CD4-positive, alpha-beta T cell treated with Interleukin-15 for 4 hours (primary cell): ENCODE measurements at places on chromosomes 11 and 22.

GRCh38 chr22:43860831-43861230 is 1.5 kb downstream of the SULT4A1 start:
- DNase-seq: no peak

- DNase-seq: no peak
These were observed 16.9 kb downstream of the CSF2RB start for GRCh38 chr22:36930041-36930935.

GRCh38 chr11:17169876-17170275 is 37.9 kb downstream of the PIK3C2A start:
- no peak for DNase-seq

DNA sequence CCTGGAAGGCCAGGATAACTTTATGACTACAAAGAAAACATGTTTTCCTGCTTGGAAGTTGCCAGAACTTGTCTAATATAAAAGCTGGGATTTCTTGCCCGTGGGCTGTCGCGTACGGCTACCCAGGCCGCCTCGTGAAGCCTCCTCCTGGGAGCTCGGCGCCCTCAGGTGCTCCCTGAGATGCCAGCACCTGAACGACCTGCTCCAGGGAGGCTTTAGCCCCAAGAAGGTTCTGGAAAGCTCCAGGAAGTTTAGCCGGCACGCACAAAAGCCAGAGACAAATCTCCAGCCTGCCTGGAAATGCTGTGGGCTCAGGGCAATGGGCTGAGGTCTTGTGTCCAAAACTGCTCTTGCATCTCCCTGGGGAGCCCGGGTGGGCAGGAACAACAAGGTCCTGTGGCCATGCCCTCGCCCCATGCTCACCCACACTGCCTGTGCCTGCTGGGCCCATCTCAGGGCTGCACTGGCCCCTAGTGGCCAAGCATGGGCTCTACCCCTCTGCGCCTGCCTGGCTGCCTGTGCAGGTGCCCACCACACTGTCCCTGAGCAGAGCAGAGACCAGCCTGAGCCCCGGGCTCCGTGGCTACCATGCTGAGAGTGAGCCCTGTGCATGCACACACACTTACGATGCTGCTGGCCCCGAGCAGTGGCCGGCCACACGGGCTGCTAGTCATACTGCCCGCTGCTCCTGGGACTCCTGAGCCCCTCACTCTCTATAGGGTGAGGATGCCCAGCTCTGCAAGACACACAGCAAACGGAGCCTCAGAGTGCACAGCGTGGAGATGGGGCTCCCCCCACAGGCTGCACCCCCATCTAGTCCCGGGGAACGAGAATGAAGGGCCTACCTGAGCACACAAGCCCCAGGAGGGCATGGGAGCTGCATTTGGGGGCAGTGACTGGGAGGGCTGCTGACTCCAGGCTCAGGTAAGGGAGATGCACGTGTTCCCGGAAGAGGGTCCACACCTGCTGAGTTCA is 4.9 kb upstream of the CELSR1 start:
- peak; percentile 71 for DNase-seq

GRCh38 chr22:20748082-20748481 is 25.8 kb upstream of the SERPIND1 start:
- no peak for DNase-seq

GRCh38 chr11:32148895-32149294 is 58.0 kb downstream of the RCN1 start:
- no peak for DNase-seq

DNA sequence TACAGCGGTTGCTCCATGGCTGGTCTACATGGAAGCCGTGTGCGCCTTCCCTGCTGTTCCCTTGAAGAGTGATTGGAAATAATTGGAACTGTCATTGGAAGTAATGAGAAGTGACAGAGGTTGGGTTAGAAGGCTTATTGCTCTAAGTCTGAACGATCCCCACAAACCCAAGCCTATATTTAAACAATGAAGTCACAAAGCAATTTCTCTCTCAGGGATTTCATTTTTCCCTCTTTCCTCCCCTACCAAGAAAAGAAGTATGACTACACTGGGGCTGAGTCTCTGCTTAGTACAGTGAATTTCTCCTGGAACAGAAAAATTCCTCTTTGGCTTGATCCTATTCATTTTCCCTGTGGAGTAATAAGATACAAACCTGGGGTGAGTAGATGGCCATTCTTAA is 7.8 kb downstream of the CLMP start:
- no peak for DNase-seq

- DNase-seq: no peak
These were observed 44.5 kb downstream of the RTN4R start for GRCh38 chr22:20223421-20224255.

- DNase-seq: no peak
These were observed 11.2 kb upstream of the DGKZ start for GRCh38 chr11:46335890-46336562.

GRCh38 chr11:50178737-50179136 is 146.1 kb downstream of the OR4C45 start:
- DNase-seq: no peak

DNA sequence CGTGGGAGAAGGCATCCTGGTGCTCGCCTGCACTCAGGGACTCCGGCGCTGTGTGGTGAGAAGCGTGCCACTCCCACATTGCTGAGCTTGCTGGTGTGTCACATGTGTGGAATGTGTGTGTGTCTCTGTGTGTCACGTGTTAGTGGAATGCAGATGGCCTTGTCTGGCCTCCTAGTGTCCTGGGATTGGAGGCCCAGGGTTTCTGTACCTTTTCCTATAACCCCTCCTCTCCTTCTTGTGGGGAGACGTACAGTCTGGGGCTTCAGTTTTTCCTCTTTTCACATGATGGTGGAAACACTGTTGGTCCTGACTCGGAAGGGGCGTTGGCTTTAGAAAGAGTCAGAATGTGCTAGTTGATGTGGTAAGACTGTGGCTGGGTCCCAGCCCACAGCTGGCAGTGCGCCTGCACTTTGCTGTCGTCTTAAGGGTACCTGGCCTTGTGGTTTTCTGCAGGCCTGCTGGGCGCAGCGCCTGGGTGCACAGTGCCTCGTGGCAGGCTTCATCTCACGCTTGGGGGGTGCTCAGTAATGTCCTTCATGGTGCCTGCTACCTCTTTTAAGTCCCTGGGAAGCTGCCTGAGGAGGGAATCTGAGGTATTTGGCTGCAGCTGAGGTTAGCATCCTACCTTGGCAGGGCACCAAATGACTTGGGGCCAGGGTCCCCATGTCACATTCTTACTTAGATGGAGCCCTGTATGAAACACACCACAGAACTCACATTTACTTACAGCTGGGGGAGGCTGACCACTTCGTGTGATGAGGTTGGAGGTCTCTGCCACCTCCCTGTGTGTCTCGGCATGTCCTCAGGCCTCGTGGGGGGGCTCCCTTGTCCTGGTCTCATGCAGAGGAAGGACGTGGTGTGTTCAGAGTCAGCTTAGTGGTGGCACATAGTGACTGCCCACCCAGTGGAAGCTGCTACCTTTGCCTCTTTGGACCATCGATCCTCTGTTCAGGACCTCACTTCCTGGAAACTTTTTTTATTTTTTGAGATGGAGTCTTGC is 61.9 kb downstream of the MED15 start:
- DNase-seq: peak; percentile 85

GRCh38 chr11:100712583-100712982 is 25.5 kb downstream of the ARHGAP42 start:
- DNase-seq: no peak

DNA sequence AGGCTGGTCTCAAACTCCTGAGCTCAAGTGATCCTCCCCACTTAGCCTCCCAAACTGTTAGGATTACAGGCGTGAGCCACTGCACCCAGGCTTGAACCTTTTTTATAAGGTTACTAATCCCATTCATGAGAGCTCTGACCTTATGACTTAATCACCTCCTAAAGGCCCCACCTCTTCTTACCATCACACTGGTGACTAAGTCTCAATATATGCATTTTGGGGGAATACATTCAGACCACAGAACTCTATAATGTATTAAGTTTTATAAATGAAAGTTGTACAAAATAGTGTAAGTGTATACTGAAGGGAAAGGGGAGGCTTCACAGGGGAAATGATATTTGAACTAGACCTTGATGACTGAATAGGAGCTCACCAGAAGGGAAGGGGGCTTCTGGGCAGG is 28.4 kb upstream of the RBFOX2 start:
- DNase-seq: no peak

DNA sequence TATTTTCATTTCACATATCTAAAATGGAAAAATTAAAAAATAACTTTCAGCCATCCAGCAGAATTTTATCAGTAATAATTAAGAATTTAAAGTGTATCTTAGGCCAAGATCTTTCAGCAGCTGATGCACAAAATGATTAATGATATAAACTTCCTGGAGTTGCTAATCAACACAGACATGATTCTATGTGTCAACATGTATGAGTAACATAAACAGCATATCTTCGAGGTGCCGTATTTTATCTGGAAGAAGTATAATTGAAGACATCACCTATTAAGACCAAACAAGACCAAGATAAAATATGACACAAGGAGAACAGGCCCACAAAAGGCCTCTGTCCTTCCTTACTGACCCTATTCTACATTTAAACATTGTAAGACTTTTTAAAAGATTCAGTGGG is 45.2 kb downstream of the SLC5A12 start:
- DNase-seq: no peak

DNA sequence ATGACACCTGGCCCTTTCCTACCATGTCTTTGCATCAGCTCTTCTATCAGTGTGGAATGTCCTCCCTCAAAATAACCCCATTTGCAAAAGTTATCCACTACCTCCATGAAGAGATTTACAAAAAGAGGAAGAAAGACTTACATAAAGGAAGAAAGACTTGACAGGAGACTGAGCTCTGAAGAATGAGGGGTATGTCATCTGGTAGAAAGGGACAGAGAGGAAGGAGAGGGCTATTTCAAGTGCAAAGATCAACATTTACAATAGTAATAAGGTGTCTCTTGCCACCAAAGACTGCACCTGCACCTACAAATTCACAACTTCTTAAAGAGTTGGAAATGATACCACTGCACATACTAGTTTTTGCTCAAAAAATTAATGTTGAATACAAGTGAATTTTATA is 18.2 kb downstream of the PAK1 start:
- no peak for DNase-seq

DNA sequence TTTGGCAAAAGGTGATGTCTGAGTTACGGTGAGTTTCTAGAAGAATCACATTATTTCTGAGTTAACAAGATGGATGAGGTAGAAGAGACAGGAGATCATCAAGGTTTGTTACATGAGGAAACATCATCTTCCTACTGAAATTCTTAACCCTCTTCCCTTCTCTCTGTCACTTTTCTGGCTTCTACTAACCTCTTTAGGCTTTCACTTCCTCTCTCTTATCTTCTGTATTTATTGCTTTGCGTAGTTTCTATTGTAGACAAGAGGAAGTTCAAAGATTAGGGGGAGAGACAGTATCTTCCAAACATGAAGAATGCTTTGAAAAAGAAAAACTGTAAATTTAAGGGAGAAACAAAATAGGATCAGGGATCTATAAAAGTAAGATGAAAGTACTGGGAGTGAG is 75.4 kb downstream of the TRPC6 start:
- no peak for DNase-seq

DNA sequence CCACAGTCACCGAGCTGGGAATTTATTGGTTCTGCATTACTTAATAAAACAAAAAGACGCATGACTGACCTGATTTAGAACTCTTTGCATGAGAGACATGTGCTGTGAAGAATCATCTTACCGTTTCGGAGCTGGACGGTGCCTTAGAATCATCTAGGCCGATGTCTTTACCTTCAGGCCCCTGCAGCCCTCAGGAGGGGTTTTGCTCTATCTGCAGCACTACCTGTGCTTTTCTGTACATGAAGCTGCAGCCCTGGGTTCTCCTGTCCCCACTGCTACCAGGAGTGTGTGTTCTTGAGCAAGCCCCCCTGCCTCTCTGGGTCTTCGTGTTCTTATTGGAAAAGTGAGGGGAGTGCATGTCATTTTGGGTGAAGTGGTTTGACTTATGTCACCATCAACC is 94.0 kb upstream of the OR4B1 start:
- DNase-seq: no peak

GRCh38 chr11:34353881-34354280 is 3.9 kb downstream of the ABTB2 start:
- no peak for DNase-seq

DNA sequence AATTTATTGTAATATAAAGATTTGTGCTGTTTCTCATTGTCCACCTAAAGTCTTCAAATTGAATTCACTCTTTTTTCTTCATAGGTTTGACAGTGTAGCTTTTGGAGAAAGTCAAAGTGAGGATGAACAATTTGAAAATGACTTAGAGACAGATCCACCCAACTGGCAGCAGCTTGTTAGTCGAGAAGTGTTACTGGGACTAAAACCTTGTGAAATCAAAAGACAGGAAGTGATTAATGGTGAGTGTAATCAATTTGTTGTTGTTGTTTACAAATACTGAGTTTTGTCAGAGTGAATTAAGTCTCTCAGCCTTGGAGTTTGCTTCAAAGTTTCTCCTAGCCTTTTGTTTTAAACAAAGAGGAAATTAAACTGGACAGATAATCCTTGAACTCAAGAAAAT is 53.6 kb upstream of the GRIK4 start:
- no peak for DNase-seq

DNA sequence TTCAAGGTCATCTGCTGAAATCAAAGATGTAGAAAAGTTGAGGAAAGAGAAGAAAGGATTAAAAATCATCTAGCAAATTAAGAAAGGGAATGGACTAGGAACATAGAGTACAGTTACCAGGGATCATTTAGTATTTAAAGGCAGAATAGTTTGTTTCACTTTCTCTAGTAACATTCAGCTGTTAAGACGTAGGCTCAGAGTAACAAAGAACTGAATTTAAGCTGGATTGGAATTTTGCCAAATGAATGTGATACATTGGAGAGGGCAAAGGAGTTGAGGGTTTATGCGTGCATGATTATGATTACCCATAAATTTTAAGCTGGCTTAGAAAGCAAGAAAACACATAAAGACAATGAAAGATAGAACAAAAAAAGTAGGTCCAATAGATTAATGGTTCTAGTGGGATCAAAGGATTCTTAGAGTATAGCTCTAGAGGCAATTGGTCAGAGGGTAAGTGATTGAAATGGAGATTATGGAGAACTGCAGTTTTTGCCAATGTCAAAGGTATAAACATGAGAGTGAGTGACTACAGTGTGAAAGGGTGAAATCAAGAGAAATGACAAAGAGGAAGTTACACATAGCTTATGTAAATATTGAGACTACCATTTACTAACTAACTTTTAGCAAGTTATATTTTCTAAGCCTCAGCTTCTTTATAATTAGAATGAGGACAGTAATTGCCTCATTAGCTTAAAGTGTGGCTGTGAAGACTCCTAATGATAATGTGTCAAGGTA is 190.0 kb downstream of the GRIA4 start:
- DNase-seq: no peak

- no peak for DNase-seq
These were observed 165.1 kb downstream of the WNT11 start for GRCh38 chr11:76041208-76041607.

- no peak for DNase-seq
These were observed 687.2 kb downstream of the TBC1D22A start for GRCh38 chr22:47449508-47450270.
